NCI-H1092 treated with DMSO at 0.1 percent for 48 hours (cell line): ENCODE measurements at places on chromosomes 7 and 10.

DNA sequence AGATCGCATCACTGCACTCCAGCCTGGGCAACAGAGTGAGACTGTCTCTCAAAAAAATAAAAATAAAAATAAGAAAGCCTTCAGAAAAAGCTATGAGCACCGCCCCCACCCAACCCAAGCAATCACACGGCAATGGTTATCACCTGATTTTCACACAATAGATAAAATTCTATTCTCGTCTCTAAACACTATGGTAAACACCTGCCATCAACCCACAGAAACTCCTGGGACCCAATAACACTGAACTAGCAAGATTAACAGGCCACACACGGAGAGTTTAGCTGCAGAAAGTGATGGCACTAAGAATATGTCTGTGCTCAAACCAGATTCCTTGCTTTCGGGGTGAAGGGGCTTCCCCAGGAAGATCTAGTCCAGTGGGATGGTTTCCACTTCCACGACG, 173.8 kb downstream of the DIP2C start:
- no peak for DNase-seq

GRCh38 chr7:20217193-20217948, at the start of gene MACC1:
Gene MACC1 (minus strand): TSS chr7:20217384. CDS start chr7:20161862, 55,522 bp downstream.
- DNase-seq = peak; percentile 62

- DNase-seq = no peak
Observed at GRCh38 chr10:4849042-4849402, 23.0 kb downstream of the AKR1E2 start.

GRCh38 chr10:28986117-28986792, 302.6 kb upstream of the LYZL1 start:
- DNase-seq = no peak

DNA sequence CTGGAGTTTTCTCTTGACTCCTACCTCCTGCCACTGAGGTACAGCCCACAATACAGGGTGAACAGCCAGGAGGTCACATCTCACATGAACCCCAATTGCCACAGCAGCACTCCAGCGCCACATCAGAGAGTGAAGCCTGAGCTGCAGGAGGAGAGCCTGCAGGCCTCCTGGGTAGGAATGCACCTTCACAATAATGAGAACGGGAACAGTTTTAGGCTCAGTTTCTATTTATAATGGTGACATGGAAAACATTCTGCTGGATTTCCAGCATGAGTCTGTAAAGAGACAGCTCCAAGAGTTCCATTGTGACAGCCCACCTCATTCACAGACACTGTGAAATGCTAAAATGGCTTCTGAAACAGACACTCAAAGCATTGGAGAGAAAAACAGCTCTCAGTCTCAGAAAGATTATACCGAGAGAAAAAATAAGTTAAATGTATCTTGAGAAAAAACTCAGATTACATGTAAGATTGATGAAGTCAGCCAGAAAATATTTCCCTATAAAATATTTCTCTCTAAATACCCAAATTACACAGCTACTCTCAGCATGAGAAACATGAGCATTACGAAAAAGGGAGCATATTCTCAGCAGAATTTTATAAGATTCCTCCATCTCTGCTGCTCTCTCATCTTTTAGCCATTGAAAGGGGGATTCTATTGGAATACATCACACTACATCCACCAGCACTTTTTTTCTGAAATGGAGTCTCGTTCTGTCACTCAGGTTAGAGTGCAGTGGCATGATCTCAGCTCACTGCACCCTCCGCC, 11.3 kb downstream of the ZNF680 start:
- no peak for DNase-seq

DNA sequence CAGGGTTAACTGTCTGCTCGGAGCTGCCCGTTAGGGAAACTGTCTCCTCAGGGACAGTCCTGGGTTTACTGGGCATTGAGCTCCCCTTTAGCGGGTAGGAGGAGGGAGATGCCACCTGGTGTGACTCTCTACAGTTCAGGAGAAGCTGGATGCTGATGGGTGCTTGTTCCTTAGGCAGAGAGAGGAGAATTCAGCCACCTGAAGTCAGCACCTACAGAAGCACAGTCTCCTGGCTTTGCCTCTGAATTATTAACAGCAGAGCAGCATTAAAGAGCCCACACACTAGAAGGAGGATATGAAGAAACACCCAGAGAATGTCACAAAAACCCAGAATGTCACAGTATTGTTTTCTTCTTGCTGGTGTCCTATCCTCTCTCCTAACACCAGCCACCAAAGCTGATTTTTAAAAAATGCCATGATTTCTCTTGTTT, 696 bp downstream of the GIMAP4 start:
- no peak for DNase-seq

GRCh38 chr10:7553531-7553930, 113.2 kb downstream of the ITIH5 start:
- DNase-seq = no peak

DNA sequence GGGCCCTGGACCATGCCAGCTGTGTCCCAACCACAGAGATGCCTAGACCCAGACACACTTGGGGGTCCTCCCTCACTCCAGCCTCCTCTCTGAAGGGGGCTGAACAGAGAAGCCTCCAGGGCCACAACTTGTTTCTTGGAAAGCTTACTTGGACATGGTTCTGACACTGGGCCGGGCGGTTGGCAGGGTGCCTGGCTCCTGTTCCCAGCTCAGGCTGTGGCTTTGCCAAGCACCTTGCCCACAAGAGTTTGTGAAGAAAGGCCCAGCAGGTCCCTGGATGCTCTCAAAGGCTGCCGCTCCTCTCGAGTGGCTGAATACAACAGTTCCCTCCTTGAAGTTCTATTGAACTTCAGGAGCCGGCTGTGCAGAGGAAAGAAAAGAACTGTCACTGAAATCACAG, 181.6 kb downstream of the PTPN20 start:
- no peak for DNase-seq

DNA sequence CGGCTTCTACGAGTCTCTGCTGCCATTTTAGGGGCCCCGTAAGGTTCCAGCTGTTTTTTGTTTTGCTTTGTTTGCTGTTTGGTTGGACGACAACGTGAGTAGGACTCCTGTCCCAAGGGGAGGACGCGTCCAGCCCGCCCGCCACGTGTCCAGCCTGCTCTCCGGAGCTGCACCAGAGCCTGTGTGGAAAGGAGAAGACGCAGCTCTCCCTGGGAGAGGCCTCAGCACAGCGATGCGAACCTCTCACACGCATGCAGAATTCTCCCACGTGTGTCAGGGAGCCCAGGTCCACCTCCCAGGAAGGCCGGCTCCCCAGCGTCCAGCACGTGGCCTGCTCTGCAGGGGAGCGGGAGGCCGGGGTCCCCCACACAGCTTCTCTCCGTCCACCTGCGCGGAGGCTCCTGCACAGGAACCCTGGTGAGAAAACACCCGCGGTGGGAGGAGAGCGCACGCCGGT, 36.4 kb upstream of the DNAJB6 start:
- no peak for DNase-seq

DNA sequence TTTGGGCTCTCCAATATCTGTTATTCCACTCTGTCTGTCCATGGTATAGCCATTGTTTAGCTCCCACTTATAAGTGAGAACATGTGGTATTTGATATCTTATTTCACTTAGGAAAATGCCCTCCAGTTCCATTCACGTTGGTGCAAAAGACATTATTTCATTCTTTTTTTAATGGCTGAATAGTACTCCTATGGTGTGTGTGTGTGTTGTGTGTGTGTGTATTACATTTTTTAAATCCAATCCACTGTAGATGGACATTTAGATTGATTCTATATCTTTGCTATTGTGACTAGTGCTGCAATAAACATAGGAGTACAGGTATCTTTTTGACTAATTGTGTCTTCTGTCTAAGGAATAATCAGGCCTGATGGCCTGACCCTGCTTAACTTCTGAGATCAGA, 7.4 kb upstream of the CPED1 start:
- DNase-seq = no peak

DNA sequence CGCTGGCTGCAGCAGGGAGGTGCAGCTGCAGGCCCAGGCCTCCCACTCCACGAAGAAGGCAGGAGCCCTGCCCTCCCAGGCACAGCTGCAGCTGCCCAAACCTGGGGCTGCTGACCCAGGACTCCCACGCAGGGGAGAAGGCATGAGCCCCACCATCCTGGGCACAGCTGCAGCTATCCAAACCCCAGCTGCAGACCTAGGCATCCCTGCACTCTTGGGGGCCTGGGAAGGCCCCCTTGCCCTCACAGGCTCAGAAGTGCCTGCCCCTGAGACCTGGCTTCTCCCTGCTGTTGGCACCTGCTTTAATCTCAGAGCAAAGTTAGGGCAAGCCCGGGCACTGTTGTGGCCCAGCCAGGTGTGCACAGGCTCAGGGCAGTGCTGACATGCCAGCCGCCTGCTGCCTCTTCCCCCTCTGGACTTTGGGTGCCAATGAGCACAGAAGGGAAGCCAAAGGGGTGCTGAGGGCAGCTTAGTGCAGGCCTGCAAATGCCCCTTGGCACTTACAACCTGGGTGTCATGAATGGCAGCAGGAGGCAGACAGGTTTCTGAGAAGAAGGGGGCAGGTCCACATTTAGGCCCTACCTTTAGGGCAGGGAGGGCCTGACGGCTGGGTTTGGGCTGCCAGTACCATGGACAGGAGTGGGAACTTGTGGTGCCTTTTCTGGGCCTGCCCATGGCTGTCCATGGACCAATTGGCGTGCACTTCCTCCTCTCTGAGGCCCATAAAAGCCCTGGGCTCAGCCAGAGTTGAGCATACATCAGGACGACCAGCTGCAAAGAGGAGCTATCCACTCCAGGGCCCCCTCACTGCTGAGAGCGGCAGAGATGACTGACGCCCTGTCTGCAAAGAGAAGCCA, 31.1 kb downstream of the CRTAC1 start:
- DNase-seq = no peak

DNA sequence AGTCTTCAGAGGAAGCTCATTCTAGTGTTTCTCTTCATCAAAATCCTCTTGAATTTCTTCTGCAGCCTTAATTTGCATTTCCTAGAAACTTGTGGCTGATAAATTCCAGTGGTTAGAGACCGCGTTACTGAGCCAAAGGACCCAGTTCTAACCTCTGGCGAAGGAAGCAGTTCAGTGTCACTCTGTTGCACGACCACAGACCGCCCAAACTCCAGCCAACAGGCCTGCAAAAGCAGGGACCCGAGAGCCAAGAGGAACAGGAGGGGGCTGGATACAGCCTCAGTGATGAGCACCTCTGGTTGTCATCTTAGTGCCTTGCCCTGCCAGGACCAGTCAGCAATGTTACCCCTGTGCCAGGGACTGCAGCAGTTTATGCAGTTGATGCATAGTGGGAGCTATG, 70.0 kb downstream of the AFAP1L2 start:
- DNase-seq = no peak

DNA sequence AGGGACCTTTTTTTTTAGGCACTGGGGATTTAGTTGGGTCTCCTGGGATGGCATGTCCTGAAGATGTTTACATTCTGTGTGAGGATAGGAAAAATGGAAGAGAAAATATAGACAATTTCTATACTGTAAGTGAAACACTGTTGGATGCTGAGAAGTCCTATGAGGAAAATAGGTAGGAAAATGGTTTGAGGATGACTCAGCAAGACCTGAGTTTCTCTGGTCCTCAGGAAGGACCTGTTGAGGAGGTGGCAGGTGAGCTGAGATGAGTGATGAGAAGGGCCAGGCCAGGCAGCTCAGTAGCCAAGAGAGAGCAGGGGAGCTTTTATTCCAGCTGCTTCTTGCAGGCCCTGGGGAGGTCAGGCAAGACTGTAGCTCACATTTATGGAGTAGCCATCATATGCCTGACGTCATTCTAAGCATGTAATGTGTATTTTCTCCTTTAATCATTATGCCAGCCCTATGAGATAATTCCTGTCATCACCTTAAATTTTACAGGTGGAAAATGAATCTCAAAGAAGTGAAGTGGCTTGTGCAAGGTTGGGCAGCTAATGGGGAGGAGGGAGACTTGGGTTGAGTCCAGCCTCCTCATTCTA, 19.1 kb upstream of the LRRC18 start:
- no peak for DNase-seq

DNA sequence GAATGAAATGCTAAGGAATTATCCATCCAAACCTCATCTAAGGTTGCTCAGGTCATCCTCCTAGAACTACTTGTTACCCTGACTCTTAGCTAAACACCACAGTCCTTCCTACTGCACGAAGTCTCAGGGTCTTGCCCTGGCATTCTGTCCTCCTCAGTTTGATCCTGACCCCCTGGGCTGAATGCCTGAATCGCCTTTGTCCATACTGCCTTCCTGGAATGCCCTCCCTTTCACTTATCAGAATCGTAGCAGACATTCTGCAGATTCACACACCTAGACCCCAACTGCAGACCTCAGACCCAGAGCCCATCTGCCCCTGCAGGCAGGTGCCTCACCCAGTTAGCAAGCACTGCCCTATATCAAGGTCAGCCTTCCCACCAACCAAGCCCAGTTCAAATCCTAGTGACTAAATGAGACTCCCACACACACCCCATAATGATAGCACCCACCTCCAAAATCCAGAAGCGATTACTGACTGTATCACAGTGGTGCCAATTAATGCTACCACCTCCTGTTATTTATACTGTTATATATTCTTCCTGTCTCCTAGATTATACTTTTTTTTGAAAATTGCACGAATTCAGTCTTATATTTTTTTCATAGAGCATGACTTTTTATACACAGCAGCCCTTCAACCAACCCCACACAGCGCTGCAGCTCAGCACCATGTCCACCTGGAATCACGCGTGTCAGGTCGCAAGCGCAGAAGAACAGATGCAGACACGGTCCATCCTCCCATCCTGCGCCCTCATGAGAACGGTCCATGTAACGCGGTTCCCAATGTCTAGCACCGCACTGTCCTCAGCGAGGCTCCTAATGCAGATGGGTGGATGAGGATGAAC, 3.7 kb downstream of the PARD3 start:
- no peak for DNase-seq

GRCh38 chr7:146993764-146994163, 877.2 kb downstream of the CNTNAP2 start:
- DNase-seq = no peak

DNA sequence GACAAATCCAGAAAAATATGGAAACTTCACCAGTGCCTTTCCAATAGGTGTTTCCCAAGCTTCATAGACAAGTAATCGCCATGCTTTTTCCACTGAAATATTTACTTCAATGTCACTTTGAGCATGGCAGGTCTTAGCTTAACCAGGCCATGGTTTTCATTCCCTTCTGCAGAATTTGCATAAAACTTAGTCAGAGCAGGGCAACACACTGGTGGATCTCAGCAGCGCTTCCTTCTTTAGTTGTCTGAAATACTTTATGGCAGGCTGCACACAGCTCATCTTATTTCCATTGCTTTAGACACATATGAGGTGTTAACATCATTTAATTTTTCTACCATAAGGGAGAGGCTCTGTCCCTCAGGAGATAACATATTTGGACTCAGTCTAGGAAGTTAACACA, 102.9 kb upstream of the AHR start:
- DNase-seq = no peak

GRCh38 chr7:112869111-112869774, 79.0 kb upstream of the TMEM168 start:
- peak; percentile 17 for DNase-seq
